ENCODE measurements at places on chromosomes 3 and 15.

DNA sequence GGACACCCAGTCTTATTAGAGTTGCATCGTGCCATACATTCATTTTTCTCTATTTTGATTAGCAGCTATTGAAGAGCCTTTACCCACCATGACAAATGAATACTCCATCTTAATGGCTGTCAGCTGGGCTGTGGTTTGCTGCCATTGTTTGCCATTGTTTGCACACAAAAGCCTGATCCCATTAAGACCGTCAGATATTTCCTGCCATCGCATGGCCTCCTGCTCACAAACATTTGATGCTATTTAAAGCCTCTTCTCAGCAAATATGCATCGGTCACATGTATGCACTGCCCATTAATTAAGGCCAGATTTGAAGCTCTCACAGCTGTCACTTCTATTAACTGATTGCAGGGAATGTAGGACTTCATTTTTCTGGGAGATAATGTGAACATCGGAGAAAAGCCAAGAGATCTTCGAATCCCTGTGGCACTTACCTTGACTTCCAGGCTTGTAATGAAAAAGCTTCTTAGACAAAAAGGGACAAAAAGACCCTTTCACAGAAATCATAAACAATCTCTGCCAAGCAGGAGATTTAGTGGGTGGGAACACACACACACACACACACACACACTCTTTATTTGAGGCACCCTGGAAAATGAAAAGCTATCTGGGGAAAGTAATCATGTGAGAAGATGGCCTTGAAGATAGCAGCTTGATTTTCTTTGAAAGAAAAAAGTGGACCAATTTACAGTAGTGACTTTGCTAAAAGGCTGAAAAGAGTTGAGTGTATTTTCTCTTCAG is 175.4 kb upstream of the NR2E3 start:
- DNase-seq = no peak

DNA sequence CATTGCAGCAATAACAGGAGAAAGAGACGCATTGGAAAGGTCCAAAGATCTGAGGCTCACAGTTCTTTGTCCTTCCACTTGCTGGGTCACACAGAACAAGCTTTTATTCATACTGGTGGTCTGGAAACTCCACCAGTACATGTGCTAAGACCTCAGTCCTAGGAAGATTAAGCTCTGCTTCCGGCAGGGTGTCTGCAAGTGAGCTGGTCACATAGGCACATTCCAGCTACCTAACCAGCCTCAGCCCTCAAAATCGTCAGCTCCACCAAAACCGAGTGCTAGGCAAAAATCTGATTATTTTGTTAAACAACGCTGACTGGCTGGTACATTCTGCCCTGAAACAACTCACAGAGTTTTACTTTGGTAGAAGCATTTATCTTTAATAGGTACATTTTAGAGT is 2.2 kb downstream of the ZBED2 start:
- no peak for DNase-seq

DNA sequence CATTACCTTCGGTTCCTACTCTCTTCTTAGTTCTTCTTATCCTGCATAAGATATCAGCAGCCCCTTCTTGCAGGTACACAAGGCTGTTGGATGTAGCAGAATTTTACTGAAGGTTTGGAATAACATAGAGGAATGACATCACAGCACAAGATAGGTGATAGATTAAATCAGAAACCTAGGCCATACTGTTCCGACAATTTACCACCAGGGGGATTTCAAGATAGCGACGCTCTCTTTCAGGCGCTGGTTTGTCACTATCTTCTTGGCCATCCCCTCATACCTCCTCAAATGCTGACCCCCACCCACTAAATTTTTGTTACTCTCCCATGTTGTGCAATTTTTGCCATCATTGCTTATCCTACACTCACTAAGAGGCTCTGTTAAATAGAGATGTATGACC is 3.5 kb downstream of the SIDT1 start:
- no peak for DNase-seq

GRCh38 chr3:52731590-52731989 is 25.7 kb downstream of the SPCS1 start:
- DNase-seq = no peak

DNA sequence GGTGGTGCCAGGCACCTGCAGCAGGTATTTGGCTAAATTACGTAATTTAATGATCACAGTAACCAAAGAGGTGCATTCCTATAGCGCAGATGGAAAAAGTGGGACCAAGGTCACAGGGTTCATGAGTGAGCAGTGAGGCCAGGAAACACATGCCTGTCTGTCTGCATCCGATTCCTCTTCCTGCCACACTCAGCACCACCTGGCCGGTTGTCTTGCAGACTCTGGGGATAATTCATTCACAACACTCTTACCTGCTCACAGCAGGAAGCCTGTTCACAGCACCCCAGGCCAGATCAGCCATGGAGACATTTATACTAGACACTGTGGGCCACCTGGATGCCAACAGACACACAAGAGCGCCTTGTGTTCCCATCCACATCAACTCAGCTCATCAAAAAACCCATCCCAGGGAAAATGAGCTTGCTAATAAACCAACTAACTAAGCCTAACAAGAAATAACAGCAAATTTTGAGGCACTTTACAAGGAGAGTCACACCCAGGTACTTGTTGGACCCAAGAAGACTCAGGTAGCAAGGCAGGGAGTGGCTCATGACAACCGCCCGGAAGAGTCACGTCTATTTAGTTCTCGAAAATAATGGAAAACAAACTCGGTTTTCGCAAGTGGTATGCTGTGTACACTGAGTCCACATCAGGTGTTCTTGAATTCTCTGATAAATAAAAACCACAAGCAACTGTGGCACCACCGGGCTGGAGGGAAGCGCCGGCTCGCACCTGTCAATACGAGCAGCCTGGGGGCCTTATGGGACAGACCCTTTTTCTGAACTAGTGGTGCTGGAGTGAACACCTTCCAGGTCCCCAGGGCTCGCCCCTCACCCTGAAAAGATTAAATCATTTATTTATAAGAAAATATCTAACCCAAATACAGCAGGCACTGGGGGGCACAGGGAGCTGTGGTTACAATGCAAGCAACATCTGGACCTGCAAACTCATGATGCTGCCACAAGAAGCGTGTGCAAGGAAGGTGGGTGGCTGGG is 40.5 kb downstream of the FAM174B start:
- no peak for DNase-seq

DNA sequence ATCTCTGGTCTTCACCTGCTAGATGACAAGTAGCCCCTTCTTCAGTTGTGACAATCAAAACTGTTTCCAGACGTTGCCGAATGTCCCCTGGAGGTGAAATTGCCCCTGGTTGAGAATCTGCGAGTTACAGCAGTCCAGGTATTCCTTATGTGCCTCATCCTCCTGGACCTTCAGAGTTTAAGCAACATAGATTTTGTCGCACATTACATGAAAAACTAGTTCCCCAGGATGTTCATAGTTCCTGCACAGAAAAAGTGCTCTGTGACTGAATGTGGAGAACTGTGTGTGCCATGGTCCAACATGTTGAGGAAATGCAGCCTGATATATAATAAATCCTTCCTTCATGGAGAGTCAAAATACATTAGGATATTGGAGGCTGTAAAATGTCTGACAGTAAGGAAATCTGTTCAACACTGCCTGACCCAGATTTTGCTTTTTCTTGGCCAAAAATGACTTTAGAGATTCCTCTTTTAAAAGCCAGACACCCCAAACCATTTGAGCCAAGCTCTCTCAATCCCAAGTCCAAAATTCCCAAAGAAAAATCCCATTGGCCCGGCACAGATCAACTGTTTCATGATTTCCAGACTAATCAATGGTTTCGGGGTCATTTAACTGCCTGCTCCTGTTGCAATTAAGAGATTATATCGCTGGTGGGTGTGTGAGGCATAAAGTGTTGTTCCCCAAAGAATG is 20.4 kb upstream of the SHC4 start:
- DNase-seq = no peak

GRCh38 chr15:52558196-52558595 is 10.6 kb downstream of the ARPP19 start:
- peak; percentile 14 for DNase-seq

- DNase-seq = no peak
These were observed 1.9 kb downstream of the CD200 start for GRCh38 chr3:112334691-112335433.

GRCh38 chr15:57554812-57555179 is 36.9 kb upstream of the MYZAP start:
- no peak for DNase-seq

- DNase-seq = no peak
These were observed 470.4 kb downstream of the ROBO1 start for GRCh38 chr3:79297245-79297960.

DNA sequence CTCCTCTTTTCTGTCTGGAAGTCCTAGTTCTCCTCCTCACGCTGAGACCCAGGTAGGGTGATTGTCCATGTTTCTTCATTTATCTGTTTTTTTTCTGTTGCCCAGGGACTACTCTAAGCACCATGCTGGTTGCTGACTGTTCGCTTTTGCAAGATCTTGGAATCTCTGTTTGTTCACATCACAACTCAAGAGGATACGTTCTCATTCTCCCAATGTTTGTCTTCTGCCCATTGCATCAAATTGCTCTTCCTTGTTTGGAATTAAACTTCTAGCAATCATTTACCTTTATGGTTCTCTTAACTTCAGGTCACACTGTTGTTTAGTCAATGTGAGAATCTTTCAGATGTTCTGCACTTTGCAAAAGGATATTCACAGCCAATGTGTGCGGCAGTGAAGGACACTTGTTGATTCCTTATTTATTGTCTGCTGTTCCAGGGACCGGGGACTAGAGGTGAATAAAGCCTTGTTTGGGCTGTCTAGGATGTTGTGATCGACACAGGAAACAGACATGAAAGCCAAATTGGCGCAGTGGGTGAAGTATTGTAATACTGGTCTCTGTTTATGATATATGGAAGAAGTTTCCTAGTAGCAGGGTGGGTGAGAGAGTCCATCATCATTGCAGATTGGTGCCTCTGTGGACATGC is 24.5 kb downstream of the LPP start:
- DNase-seq = no peak

DNA sequence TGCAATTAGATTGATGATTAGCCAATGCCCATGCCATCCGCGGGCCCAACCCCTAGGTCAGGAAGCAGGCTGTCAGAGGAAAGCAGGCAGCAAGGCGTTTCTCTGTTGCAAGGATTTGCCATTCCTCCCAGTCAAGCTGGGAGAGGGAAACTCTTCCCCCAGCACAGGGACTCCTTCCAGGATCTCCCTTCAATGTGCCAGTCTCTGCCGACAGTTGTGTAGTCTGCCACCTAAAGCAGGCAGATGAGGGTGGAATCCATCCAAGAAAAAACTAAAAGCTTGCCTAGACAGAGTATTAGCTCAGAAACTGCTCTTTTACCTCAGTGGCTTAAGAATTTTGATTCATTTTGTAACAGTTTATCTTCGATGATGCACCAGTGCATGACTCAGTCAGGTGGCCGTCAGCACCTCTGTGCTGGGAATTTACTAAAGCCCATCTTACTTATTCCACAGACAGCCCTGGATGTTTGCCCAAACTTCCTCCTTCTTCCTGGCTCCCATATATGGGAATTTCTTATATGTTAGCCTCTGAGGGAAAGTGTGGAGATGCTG is 501.5 kb upstream of the THBS1 start:
- no peak for DNase-seq

- no peak for DNase-seq
These were observed 15.4 kb downstream of the TCF12 start for GRCh38 chr15:56933811-56934210.

- DNase-seq = no peak
These were observed 72.1 kb downstream of the LRIG1 start for GRCh38 chr3:66428733-66429132.

- no peak for DNase-seq
These were observed 26.5 kb downstream of the ANKDD1A start for GRCh38 chr15:64938192-64938591.

- DNase-seq = no peak
These were observed 93.5 kb upstream of the ARRDC4 start for GRCh38 chr15:97866959-97867358.

GRCh38 chr3:111979434-111980038 is 710 bp downstream of the ABHD10 start:
- no peak for DNase-seq

GRCh38 chr15:26525096-26525495 is 247.8 kb downstream of the GABRB3 start:
- DNase-seq = no peak

DNA sequence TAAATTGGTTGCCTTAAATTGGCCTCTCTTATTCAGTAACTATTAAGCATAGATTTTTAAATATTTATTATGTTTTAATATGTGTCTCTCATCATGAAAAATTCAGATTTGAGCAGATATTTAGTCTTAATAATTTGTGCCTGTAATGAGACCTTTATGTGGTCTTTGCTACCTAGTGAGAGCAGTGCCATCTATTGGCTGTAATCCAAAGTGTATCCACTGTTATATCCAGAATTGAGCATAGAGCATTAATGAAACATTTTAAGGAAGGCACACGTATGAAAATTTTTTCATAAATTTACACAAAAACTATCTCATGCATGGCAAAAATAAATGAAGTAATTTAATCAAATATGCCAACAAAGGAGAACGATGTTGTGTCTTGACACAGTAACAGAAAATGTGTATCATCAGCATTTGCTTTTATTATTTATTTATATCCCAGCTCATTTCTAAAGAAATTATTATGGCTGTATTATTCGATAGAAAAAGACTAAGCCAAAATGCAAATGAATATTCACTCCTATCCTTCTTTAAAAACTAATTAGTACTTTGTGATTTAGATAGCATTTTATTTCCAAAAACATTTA is 203.5 kb downstream of the RSRC1 start:
- no peak for DNase-seq

GRCh38 chr3:170751899-170752293 is 118.1 kb downstream of the RPL22L1 start:
- DNase-seq = no peak

- DNase-seq = no peak
These were observed 27.0 kb downstream of the SHQ1 start for GRCh38 chr3:72821161-72821781.
